Activated CD4-positive, alpha-beta T cell treated with anti-CD3 and anti-CD28 coated beads, Interleukin-2, amount 10 ng/mL, durations not matched to agents 7 days and 5 days (primary cell): ENCODE measurements at places on chromosomes 13 and 19.

DNA sequence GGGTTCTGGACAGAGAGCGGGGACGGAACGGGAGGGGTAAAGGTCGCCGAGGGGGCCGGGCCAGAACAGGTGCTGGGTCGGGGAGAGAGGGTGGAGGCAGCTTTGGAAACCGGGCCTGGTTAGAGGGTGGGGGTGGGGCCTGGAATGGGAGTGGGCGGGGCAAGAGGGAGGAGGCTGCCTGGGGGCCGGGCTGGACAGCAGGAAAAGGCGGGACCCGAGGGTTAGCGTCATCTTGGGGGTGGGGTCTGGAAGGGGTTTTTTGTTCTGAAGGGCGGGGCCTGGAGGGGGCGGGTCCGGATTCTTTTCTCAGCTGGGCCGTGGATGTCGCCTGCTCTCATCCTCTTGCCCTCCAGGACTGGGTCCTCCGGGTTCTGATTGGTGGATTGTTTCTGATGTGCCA is 4.3 kb upstream of the ZNF813 start:
- DNase-seq = peak; percentile 7

GRCh38 chr13:72255908-72256307 is 388.9 kb upstream of the DACH1 start:
- no peak for DNase-seq

DNA sequence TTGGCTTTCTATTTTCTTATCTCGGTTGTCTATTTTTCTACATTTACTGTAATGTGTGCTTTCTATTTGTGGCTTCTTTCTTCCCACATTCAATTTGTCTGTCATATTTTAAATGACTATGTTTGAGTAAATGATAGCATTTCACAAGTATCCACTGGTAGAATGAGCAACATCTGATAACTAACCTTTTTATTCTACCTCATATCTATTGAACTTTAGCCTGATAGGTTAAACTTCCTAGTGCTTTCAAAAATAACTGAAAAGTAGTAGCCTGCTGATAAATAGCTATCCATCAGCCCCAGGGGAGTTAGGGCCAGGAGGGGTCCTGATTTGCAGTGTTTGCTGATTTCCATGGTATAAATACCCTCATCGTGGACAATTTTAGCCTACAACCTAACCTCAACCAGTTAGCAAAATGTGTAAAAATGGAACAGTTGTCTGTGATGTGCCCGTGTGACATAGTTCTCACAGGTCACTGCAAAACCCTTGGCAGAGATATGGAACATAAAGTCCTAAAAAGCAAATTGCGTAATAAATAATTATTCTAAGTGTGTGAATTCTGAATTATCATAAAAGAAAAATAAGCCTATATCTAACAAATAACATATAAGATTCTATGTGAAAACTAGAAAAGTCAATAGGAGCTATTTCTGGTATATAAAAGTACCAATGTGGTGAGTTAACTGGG is 32.1 kb downstream of the KCTD12 start:
- DNase-seq = no peak

- peak; percentile 21 for DNase-seq
Observed at GRCh38 chr19:32519023-32519422, 62.0 kb upstream of the PDCD5 start.

DNA sequence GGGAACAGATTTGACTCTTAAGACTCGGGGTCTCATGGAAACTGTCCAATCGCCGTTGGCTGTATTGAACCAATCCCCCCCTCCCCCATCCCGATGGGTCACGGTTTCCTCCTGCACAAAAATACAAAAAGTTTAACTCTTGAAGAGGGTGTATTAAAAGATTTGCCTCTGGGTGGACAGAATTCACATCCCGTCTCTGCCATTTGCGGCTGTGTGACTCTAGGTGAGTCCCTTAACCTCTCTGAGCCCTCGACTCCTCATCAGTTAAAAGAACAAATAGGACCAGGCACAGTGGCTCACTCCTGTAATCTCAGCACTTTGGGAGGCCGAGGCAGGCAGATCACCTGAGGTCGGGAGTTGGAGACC is 31.3 kb upstream of the FEM1A start:
- DNase-seq = no peak

- DNase-seq = no peak
Observed at GRCh38 chr13:41054919-41055619, 6.2 kb upstream of the WBP4 start.

GRCh38 chr13:95553581-95554385 is 1.3 kb downstream of the CLDN10 start:
- no peak for DNase-seq

DNA sequence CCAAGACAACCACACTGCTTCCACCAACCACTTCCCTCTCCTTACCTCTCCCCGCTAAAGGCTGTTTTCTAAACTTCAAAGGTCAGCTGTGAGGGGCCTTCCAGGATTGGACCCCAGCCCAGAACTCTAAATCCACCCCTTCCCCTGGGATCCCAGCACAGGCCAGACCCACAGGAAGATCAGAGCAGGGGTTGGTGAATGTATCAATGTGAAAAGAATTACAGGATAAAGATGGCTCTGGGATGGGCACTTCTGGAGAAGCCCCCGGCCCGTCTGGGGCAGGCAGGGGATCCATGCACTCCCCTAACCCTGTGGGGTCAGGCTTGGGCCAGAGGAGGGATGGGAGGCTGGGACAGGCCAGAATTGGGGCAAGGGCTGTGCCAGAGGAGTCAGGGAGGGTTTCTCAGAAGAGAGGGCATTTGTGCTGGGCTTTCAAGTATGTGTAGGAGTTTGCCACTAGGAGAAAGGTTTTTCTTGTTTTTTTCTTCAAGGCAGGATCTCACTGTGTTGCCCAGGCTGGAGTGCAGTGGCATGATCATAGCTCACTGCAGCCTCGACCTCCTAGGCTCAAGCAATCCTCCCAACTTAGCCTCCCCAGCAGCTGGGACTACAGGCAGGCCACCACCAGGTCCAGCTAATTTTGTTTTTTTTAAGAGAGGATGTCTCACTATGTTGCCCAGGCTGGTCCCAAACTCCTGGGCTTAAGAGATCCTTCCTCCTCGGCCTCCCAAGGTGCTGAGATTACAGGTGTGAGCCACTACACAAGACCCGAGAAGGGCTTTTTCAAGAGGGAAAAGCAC is 1.0 kb upstream of the MEF2B start:
- no peak for DNase-seq

DNA sequence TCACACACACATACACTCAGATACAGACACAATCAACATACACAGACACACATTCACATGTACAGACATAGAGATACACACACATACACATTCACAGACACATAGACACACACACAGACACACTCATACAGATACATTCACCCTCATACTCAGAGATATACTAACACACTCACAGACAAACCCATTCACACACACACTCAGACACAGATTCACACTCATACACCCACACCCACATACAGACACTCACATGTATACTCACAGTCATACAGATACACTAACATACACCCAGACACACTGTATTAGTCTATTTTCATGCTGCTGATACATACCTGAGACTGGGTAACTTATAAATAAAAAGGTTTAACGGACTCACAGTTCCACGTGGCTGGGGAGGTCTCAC is 30.8 kb downstream of the GJA3 start:
- no peak for DNase-seq

DNA sequence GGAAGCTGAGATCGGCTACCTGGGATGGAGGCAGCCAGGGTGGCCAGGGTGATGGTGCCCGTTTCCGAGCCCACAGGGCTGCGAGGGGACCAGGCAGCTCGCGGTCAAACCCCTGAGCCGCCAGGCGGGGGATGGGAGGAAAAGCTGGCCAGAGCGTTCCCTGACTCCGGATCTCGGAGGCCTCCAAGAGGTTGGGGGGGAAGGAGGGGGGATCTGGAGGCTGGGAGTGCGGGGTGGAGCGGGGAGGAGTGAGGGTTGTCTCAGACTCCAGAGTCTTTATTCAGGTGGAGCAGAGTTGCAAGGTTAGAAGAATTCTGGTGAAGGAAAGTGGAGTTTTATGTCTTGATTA is 1.1 kb downstream of the CACNG7 start:
- no peak for DNase-seq

- no peak for DNase-seq
Observed at GRCh38 chr19:13917888-13918406, 11.9 kb downstream of the CC2D1A start.

DNA sequence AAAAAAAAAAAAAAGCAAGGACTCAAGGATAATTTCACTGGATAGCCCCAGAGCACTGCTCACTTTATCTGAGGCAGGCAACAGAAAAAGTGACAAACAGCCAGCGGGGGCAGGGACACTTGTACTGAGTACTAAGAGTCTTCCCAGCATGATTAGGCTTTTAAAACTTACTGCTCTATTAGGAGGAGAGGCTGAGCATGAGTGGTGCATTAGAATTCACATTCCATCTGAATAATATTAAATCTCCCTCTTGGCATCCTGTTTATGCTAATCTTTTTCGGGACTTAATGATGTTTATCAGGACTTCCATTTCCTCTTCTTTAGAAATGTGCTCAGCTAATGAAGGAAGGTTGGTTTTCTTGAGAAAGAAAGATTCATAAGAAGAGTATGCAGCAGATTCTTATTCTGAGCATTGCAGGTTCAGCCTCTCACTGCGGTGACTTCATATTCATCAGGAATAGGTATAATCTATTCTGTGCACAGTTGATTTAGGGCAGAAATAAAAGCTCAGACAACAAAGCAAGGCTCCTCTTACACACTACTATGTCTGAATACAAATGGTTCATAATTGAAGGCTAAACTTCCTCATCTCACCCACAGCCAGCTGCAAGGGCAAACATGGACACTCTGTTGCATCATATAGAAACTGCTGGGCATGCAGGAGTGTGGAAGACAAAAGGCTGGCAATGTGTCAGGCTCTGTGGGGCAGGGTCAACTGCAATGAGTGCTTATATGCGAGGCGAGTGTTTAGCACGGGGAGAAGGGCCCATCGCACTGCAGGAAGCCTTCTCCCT is 107.0 kb downstream of the KL start:
- no peak for DNase-seq

- DNase-seq = peak; percentile 39
Observed at GRCh38 chr13:24997367-24997967, 98.5 kb upstream of the PABPC3 start.

DNA sequence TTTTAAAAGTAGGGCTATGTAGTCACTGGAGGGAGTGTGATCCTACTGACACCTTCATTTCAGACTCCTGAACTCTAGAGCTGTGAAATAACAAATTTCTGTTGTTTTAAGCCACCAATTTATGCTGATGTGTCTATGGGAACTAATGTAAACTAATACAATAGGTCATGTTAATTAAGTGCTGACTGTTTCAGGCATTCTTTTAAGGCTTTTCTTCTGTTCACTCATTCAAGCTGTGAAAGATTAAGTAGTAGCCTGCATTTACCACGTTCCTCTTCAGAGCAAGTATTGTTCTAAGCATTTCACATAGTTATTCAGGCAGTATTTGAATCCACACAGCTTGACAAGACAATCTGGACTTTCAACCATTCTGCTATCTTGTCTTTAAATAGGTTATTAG is 1135.0 kb downstream of the SLITRK1 start:
- no peak for DNase-seq

DNA sequence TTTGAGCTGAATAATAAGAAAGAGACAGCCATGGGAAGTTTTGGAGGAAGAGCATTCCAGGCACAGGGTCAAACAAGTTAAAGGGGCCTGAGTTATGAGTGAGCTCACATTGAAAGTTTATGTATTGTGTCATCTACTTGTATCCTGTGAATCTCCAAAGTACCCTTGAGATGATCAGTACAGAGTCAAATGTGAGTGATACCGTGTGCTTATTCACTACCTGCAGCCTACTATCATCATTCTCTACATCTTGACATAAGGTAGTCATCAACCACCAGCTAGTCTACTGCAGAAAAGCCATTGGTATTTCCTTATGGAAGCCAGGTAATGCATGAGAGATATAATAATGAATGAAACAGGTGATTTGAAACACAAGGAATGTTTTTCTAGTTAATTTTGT is 3.0 kb upstream of the KCTD12 start:
- DNase-seq = no peak

- DNase-seq = no peak
Observed at GRCh38 chr13:30354493-30355383, 47.4 kb upstream of the KATNAL1 start.

- DNase-seq = no peak
Observed at GRCh38 chr13:33125821-33126570, 109.8 kb downstream of the KL start.

DNA sequence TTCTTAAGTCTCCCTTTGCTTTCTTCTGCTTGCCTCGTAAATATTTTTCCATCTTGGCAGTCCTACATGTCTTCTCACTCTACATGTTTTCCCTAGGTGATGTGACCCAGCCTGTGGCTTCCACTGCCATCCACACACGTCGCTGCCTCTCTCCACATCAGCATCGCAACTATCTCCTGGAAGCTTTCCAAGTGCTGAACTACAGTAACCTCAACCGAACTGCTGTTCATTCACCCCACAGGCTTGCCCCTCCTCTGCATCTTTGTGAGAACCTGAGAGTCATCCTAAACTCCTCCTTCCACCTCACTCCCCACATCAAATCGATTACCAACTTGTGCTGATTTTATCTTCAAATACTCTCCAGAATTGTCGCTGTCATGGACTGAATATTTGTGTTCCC is 41.2 kb upstream of the USPL1 start:
- peak; percentile 72 for DNase-seq

DNA sequence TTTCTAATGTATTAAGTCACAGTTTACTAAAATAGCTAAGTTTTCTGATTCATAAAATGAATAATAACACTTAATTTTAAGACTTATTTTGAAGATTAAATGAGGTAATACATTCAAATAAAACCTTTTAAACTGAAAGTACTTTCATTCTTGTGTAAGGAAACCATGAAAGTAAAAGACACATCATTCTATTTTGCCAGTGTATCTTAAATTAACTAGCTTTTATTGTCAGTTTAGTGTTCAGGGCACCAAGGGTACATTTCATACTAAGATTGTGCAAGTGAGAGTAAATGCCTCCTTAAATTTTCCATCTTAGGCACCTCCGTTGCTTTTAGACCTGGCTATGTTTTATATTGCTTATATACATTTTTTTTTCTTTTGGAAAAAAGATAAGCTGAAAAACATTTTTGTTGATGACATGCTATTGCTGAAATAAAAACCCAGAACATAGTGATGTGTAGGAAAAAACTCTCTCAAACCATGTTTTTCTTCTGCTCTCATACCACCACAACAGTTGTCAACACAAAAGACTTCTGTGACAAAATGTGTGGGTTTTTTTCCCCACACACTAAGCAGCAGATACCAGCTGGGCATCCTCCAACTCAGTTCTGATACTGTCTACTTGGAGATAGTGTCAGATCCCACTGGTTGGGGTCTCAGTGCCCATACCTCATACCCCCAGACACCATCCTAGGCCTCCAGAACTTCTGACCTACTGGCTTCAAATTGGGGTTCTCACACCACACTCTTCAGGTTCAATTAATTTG is 30.7 kb upstream of the LPAR6 start:
- peak; percentile 14 for DNase-seq

DNA sequence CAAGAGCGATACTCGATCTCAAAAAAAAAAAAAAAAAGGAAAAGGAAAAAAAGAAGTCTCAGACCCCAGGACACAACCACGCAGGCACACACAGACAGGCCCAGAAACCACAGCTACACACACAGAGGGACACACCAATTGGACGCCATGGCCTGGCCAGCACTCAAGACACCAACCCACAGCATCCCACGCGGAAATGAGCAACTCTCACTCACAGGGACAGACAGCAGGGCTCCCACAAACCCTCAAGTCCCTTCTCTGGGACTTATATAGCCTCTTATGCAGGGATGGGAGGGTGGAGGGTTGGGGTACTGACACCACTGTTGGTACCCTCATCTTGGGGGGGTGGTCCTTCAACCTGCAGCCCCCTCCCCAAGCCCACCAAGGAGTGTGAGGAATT is 5.9 kb downstream of the NOTCH3 start:
- no peak for DNase-seq
